ENCODE measurements at places on chromosomes 5 and 9.

DNA sequence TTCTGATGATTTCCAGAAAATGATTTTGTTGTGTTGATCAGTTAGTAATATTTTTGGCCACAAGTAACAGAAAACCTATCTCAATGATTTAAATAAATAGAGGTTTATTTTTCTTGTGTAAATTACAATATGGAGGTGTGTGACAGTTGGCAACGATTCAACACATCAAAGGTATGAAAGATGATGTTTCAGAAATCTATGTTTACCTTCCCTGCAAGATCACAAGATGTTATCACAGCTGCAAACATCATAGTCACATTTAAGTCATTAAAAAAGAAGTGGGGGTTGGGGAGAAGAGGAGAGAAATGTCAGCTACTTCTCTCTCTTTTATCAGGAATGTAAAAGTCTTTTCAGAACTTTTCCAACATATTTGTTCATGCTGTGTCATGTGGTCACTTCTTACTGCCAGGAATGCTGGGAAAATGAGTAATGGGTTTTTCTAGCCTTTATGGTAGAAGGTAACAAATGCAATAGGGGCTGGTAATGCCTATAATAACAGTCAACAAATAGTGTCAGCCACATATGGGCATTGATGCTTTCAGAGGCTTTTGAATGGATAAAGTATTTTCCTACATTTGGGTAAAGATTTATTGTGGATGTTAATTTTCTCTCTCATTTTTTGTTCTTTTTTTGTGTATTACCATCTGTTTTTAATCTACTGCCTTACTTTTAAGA, 742.7 kb downstream of the TLE1 start:
- no peaks in the 10 kb centered on the region for H3K4me1 ChIP-seq
- no peaks in the 10 kb centered on the region for H3K27me3 ChIP-seq
- no peak overlapping the region for H3K4me3 ChIP-seq
- H3K36me3 ChIP-seq, result no peaks in the 10 kb centered on the region
- no peak overlapping the region for H3K27ac ChIP-seq

- H3K27ac ChIP-seq, result no peak overlapping the region
- peaks cover 6% of the 10 kb centered on the region for H3K36me3 ChIP-seq
- no peak overlapping the region for H3K4me3 ChIP-seq
- H3K27me3 ChIP-seq, result no peaks in the 10 kb centered on the region
- no peak for DNase-seq
These were observed 39.7 kb downstream of the RAPGEF6 start for GRCh38 chr5:131595088-131596033.

- no peak for DNase-seq
- H3K4me3 ChIP-seq, result no peak overlapping the region
- H3K27ac ChIP-seq, result no peak overlapping the region
- peaks cover 25% of the 10 kb centered on the region for H3K27me3 ChIP-seq
These were observed 20.2 kb upstream of the TNC start for GRCh38 chr9:115138151-115138550.

GRCh38 chr9:120308495-120308894, 271.5 kb downstream of the CDK5RAP2 start:
- no peak overlapping the region for H3K27ac ChIP-seq
- peaks cover 34% of the 10 kb centered on the region for H3K27me3 ChIP-seq
- no peaks in the 10 kb centered on the region for H3K36me3 ChIP-seq

DNA sequence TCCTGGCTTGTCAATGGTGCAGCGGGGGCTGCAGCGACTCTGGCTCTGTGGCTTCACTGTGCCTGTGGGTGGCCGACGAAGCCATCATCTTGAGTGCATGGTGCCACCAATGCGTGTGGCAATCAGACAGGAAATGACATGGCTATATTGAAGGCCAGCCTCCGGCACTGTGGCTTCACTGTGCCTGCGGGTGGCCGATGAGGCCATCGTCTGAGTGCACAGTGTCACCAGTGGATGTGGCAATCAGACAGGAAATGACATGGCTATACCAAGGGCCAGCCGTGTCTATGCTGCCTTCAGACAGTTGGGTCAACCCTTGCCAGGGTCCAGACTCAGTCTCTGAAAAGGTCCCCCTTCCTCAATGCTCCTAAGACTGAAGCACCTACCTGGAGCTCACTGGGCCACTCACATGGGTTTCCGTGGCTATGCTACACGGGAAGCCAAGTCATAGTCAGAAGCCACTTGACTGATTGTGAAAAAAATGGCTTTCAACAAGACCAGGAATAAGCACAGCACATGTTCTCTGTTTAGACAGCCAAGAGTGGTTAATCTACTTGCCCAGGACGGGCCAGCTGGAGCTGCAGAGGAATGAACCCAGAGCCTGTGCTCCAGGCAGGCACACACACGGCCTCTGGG, 67.5 kb upstream of the S1PR3 start:
- no peak overlapping the region for H3K27ac ChIP-seq
- no peaks in the 10 kb centered on the region for H3K27me3 ChIP-seq
- no peak overlapping the region for H3K4me3 ChIP-seq

GRCh38 chr9:111969061-111969460, 72.4 kb downstream of the UGCG start:
- H3K4me1 ChIP-seq, result no peaks in the 10 kb centered on the region
- no peak for DNase-seq
- H3K36me3 ChIP-seq, result no peaks in the 10 kb centered on the region

DNA sequence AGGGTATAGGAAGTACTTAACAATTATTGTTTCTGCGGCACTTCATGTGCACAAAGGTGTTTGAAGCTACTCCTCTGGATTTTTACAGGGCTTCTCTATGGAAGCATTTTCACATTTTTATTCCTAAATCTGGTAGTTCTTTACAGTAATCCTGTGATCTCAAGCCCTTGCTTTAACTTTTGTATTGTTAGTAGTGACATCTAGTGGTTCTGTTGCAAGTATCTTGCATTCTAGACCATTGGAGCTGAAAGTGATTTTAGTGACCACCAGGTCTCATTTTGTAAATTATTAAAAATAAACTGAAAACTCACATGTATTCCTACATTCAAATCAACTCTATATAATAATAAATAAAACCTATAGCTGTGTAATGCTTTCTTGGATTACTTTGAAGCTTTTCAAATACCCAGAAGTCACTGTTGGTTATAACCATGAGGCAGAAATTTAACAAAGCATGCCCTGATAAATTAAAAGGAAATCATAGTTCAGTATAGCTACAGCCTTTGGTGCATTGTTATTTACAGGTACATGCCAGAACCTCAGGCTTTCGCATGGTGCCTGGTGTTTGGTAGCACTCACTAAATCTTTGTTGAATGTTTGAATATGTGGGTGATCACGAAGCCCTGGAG, 18.9 kb downstream of the RPS23 start:
- H3K4me3 ChIP-seq, result no peak overlapping the region
- no peak overlapping the region for H3K27ac ChIP-seq
- DNase-seq, result no peak
- no peaks in the 10 kb centered on the region for H3K36me3 ChIP-seq

DNA sequence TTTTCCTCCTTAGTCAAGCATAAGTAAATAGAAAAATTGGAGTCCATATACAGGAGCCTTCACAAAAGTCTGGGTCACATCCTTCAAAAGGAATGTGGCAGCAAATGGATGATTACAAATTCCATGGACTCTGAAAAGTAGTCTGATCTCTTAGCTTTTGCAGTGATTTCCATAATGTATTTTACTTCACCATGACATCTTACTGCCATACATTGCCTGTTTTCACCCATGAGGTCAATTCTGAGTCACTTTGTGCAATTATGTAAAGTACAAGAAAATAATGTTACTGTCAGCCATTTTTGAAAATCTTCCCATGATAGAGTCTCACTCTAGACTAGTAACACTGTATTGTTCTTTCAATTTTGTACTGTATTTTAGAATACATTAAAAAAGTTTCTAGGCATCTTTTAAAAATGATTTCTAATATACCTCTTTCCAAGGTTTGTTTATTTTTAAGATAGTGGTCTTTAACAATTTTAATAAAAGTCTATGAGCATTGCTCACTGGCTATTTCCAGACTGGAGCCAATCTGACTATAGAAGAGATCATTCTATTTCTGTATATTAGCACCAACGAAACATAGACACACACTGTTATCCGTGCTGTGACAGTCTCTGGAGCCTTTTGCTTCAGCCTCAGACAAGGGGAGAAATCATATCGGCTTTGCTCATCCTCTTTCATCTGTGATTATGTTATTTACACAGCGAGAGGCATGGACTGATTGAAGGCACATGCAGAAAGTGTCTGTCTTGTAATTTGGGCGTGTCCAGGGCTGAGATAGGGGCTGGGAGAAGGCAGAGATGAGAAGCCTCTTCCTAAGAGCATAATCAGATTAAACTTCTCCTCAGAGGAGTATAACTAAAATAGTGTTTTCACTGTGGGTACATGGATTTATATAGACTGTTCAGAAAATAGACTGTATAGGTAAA, 22.9 kb upstream of the ACTBL2 start:
- no peak for DNase-seq
- H3K36me3 ChIP-seq, result no peaks in the 10 kb centered on the region
- H3K4me1 ChIP-seq, result peaks cover 43% of the 10 kb centered on the region
- no peak overlapping the region for H3K27ac ChIP-seq
- H3K27me3 ChIP-seq, result no peaks in the 10 kb centered on the region

- H3K36me3 ChIP-seq, result no peaks in the 10 kb centered on the region
- H3K27ac ChIP-seq, result no peak overlapping the region
- no peak overlapping the region for H3K4me3 ChIP-seq
These were observed 238.2 kb downstream of the GLIS3 start for GRCh38 chr9:4061717-4062116.

- H3K36me3 ChIP-seq, result no peaks in the 10 kb centered on the region
- no peak overlapping the region for H3K27ac ChIP-seq
- no peaks in the 10 kb centered on the region for H3K27me3 ChIP-seq
- DNase-seq, result no peak
- no peaks in the 10 kb centered on the region for H3K4me1 ChIP-seq
These were observed 351.0 kb downstream of the PRELID2 start for GRCh38 chr5:145484158-145484557.

GRCh38 chr5:68169903-68170302, 45.7 kb upstream of the PIK3R1 start:
- peak; percentile 39 for DNase-seq
- H3K36me3 ChIP-seq, result no peaks in the 10 kb centered on the region
- peak overlapping the region; percentile 85 for H3K27ac ChIP-seq
- H3K4me1 ChIP-seq, result peaks cover 32% of the 10 kb centered on the region
- no peaks in the 10 kb centered on the region for H3K27me3 ChIP-seq

DNA sequence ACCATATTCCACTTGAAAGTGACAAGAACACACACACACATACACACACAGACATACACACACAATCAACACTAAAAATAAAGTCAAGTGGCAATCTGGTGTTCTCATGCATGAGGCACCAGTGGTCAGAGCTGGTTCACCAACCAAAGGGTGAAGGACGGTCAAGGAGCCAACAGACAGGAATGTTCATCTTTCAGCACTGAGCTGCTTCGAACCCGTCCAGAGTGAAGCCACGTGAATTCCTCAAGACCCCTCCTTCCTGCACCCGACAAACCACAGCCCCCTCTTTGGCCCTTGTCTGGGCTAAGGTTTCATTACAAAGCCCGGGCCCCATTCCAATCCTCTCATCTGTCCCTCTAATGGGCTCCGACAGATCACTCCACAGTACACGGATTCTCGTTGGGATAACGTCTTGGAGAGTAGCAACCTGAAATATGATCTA, 84.5 kb upstream of the SMIM23 start:
- H3K27me3 ChIP-seq, result no peaks in the 10 kb centered on the region
- DNase-seq, result no peak
- no peak overlapping the region for H3K4me3 ChIP-seq

GRCh38 chr5:109299557-109299956, 110.2 kb downstream of the PJA2 start:
- H3K27ac ChIP-seq, result no peak overlapping the region
- H3K36me3 ChIP-seq, result no peaks in the 10 kb centered on the region
- H3K4me3 ChIP-seq, result no peak overlapping the region
- no peak for DNase-seq
- no peaks in the 10 kb centered on the region for H3K27me3 ChIP-seq

DNA sequence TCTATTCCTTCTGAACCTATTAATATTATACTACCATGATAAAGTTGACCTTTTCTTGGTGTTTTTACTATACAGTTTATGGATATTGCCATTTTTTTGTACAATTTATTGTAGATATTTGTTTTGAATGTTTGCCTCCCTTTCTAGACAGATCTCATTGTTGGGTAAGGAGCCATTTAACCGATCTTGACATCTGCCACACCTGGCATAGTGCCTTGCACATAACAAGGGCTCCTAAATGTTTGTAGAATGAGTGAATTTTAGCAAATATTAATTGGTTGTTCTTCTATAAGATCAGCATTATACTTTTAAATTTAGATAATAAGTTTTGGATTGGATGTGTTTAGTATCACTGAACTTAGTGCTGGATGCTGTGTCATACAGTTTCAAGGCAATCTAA, 175.3 kb downstream of the GDNF start:
- H3K4me1 ChIP-seq, result peaks cover 32% of the 10 kb centered on the region
- H3K36me3 ChIP-seq, result no peaks in the 10 kb centered on the region
- no peak overlapping the region for H3K4me3 ChIP-seq

DNA sequence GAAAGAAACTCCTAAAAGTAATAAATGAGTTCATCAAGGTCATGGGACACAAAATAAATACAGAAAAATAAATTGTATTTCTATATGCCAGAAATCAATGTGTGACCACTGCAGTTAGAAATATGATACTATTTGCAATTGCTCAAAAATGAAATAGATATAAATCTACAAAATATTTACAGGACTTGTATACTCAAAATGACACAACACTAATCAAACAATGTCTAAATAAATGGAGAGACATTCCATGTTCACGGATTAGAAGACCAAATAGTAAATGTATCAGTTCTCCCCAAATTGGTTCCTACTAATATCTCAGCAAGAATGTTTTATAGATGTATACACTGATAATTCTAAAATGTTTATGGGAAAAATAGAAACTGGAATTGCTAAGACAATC, 345.3 kb downstream of the NR2F1-AS1 start:
- DNase-seq, result no peak
- H3K4me3 ChIP-seq, result no peak overlapping the region
- no peak overlapping the region for H3K27ac ChIP-seq
- H3K27me3 ChIP-seq, result no peaks in the 10 kb centered on the region

- no peaks in the 10 kb centered on the region for H3K36me3 ChIP-seq
- H3K4me1 ChIP-seq, result peaks cover 16% of the 10 kb centered on the region
- H3K27ac ChIP-seq, result no peak overlapping the region
- no peak for DNase-seq
These were observed 68.0 kb upstream of the MAMDC2 start for GRCh38 chr9:69975681-69976080.

- H3K4me1 ChIP-seq, result peaks cover 20% of the 10 kb centered on the region
- H3K27ac ChIP-seq, result no peak overlapping the region
- no peaks in the 10 kb centered on the region for H3K27me3 ChIP-seq
- peak; percentile 41 for DNase-seq
These were observed 3.5 kb upstream of the RNF20 start for GRCh38 chr9:101530076-101530711.

DNA sequence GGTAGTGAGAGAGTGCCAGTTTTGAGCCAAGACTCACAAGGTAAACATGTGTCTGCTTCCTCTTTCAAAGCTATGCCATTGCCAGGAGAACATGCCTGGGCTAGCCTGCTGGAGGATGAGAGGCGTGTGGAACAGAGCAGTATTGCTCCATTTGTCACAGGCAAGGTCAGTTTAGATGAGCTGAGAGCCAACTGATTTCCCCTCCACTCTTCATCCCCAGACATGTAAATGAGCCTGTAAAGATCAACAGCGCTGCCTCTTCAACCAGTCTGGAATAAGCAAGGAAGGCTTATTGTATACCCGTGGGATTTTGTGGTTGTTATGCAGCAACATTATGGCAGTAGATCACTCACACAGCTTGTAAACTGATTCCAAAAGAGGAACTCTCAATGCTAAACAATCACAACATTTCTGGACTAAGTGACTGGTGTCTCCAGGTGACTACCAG, 8.2 kb upstream of the GDNF start:
- H3K36me3 ChIP-seq, result no peaks in the 10 kb centered on the region
- H3K4me1 ChIP-seq, result no peaks in the 10 kb centered on the region
- no peak overlapping the region for H3K27ac ChIP-seq
- H3K4me3 ChIP-seq, result no peak overlapping the region

- DNase-seq, result peak; percentile 47
- H3K27ac ChIP-seq, result peak overlapping the region; percentile 90
- H3K4me1 ChIP-seq, result peaks cover 69% of the 10 kb centered on the region
- H3K4me3 ChIP-seq, result peak overlapping the region; percentile 95
These were observed 645 bp downstream of the SAP30L start for GRCh38 chr5:154446195-154447088.

All from left ventricle myocardium inferior (tissue), 1 donor.